ENCODE measurements at places on chromosomes 2 and 18.

DNA sequence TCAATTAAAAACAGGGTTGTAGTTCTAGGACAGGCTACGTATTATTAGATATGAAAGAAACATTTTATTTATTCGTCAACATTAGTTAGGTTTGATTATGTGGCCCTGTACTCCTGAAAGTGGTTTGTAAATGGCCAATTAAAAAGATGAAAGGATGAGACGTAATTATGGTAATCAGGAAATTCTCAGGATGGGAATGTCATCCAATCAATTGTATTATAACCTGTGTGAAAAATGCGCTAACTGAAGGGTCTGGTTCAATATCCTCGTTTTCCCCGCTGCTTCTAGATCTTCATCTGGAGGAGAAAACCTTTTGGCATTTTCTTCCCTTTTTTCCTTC, 5.6 kb upstream of the C18orf32 start:
- no peak for DNase-seq

- no peak for DNase-seq
These were observed 125.3 kb downstream of the TCF4 start for GRCh38 chr18:55462652-55463051.

GRCh38 chr2:84701880-84702279, 179.0 kb downstream of the TRABD2A start:
- no peak for DNase-seq

DNA sequence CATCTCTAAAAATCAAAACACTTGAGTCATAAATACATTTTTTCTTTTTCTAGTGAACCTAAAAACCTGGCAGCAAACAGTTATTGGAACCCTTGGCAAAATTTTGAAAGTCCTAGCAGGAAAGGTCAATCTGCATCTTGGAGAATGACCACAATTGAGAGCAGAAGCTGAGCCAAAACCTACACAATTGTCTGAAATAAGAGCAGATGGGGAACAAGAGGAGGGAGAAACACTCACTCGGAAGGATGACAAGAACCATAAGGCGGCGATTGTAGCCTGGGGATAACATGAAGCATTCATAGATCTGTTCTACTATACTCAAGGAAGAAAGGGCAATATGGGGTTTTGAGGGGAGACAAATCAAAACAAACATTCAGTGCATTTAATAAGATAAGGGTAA, 117.0 kb downstream of the CHN1 start:
- DNase-seq: no peak

GRCh38 chr2:198657512-198658121, 800.1 kb downstream of the SATB2 start:
- DNase-seq: peak; percentile 74

DNA sequence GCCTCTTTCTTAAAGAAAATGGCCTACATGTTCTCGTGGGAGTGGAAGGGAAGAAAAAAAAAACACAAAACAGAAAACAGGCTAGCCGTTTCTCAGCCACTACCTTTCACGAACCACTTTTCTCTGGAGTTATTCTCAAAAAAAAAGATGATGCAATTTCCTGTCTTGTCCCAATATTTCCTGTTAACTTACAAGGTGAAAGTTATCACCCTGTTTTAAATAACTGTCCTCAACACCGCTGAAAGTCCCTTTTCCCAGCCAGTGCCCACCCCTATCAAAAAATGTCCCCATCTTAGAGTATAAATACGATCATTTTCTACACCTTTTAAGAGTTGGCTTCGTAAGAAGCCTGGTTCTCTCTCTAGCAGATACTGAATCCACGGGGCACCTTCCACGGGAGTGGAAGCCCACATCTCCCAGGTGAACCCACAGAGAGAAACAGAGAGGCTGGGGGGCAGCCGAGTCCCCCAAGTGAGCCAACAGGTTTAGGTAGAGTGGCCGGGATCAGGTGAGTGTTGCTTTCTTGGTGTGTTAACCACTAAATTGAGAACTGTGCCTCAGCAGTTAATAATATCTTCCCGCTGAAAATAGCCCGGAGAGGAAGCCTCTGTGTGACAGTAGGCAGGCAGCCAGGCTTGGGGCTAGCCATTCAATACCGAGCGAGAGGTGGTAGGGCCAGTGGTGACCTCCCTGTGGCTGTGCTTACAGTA, 15.9 kb downstream of the SMAD7 start:
- peak; percentile 48 for DNase-seq

Data from Kasumi-1 (cell line).